CD4-positive, alpha-beta T cell treated with Interleukin-21 for 1 hour (primary cell): ENCODE measurements at places on chromosomes 7 and 10.
A peak's percentile ranks its signal among the peaks of the same experiment; 100 is the strongest.

GRCh38 chr10:72790216-72790990, 98.5 kb downstream of the MCU start:
- DNase-seq: no peak

- DNase-seq: no peak
Observed at GRCh38 chr7:102967798-102968197, 55.0 kb downstream of the LRRC17 start.

- DNase-seq: no peak
Observed at GRCh38 chr7:16465469-16466361, at the start of gene SOSTDC1. TSS of gene SOSTDC1 (minus strand) at chr7:16465738. CDS start at chr7:16465668, 70 bp downstream.

GRCh38 chr7:96663871-96664445, 45.7 kb downstream of the SEM1 start:
- no peak for DNase-seq

DNA sequence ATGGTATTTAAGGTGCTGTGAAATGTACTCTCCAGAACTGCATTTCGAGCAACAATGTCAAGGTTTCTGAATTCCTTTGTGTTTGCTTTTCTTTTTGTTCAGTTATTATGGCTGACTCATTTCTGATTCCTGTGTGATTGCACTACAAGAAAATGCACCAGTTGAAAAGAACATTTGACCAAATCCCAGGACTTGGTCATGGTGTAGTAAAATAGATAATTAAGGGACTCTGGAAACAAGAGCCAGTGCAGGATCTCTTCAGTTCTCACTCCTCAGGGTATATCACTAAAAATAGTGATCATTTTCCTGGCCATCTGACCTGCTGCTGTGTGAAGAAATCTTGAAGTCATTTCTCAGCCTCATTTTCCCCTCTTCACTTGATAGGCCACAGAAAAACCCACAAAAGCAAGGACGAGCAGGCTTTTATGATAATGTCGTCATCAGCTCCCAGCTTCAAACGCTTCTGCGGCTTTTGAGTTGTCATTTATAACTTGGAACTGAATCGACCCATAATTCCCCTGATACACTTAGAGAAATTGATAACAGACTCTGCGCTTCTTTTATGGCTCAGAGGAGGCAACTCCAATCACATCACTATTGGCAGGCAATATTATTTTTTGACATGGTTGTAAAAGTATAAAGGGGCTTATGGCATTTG, 274.7 kb downstream of the HDAC9 start:
- no peak for DNase-seq

- no peak for DNase-seq
Observed at GRCh38 chr10:86583983-86584382, 62.4 kb upstream of the WAPL start.

GRCh38 chr10:74391786-74392185, 240.8 kb downstream of the ADK start:
- no peak for DNase-seq

DNA sequence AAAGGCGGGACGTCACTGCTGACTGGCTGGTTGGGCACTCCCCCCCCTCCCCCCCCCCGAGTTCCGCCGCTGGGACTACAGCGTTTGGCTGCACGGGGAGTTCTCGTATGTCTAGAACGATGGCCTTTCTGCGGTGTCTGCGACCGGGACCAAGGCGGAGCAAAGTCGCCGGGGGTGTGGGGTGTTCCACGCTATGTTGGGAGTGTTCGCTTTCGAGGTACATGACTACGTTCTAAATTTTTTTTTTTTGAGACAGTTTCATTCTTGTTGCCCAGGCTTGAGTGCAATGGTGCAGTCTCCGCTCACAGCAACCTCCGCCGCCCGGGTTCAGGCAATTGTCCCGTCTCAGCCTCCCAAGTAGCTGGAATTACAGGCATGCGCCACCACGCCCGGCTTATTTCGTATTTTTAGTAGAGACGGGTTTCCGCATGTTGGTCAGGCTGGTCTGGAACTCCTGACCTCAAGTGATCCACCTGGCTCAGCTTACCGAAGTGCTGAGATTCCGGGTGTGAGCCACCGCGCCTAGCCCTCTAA, 573 bp upstream of the IDI1 start:
- no peak for DNase-seq

GRCh38 chr7:81404669-81405068, 365.2 kb downstream of the HGF start:
- no peak for DNase-seq

DNA sequence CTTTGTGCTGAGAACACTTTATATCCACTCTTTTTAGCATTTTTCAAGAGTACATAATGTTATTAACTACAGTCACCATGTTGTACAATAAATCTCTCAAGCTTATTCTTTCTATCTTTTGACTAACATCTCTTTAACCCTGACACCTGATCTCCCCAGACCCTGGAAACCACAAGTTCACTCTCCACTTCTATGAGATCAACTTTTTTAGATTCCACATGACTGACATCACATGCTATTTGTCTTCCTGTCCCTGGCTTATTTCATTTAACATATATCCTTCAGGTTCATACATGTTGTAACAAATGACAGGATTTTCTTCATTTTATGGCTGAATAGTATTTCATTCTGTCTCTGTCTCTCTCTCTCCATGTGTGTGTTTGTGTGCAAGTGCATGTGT, 15.5 kb downstream of the SLC13A1 start:
- no peak for DNase-seq

- no peak for DNase-seq
Observed at GRCh38 chr10:80460399-80461207, 6.5 kb downstream of the TSPAN14 start.

- no peak for DNase-seq
Observed at GRCh38 chr10:80485076-80485945, 31.2 kb downstream of the TSPAN14 start.

- no peak for DNase-seq
Observed at GRCh38 chr7:50664937-50665336, 99.7 kb upstream of the DDC start.

- no peak for DNase-seq
Observed at GRCh38 chr7:22972207-22972606, 41.7 kb downstream of the HYCC1 start.

- DNase-seq: peak; percentile 96
Observed at GRCh38 chr7:5396999-5397663, 26.5 kb downstream of the TNRC18 start.

GRCh38 chr7:91311839-91312238, 47.6 kb downstream of the FZD1 start:
- DNase-seq: no peak
